Substantia nigra (tissue), 51 donors: ENCODE measurements at places on chromosomes 11 and 22.

GRCh38 chr11:41031551-41032060 lies 427.8 kb downstream of the LRRC4C start:
- DNase-seq, result no peak

GRCh38 chr22:31829505-31829904 lies 75.7 kb downstream of the DEPDC5 start:
- no peak for DNase-seq

DNA sequence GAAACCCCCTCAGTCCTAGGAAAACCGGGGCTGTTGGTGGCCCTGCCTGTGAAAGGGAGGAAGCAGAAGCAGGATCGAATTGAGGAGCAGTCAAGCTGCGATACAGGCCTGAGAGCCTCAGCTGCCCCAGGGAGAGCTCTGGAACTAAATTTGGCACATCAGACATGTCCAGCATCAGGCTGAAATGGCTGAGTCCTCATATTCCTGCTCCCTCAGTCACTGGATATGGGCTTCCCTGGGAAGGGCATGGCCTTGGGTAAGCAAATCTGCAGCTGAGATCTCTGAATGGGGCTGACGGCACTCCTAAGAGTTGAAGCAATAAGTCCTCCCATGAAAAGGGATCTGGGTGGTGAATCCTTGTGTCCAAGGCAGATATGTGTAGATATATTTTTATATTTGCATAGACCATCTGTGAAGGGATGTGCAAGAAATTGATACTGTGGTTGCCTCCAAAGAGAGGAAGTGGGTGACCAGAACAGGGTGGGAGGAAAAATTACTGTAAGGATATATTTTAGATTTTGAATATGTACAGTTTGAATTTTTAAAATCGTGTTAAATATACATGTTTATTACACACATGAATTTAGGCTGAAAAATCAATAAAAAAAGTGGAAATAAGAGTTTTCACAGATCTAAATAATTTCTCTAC lies 45.5 kb downstream of the APIP start:
- no peak for DNase-seq

DNA sequence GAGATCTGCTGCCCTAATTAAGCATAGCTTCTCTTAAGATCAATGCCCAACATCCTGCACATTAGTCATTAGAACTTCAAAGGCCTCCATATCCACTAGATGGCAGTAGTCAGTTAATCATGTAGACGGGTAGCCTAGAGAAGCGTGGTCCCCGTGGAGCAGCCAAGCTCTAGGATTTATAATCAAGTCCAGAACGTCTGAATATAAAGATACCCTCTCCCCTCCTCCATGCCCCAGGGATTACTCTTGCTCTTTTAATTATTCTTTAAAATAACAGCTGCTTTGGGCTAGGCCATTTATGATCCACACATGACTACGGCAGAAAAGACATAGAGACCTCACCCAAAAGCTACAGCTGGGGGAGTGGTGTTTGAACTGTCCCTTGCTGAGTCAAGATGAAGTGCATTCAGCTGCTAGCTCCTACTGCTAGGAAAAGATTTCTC lies 327.6 kb upstream of the PLET1 start:
- DNase-seq, result peak; percentile 23

- DNase-seq, result peak; percentile 70
Measured at GRCh38 chr11:69101115-69101791, 52.5 kb downstream of the TPCN2 start.

DNA sequence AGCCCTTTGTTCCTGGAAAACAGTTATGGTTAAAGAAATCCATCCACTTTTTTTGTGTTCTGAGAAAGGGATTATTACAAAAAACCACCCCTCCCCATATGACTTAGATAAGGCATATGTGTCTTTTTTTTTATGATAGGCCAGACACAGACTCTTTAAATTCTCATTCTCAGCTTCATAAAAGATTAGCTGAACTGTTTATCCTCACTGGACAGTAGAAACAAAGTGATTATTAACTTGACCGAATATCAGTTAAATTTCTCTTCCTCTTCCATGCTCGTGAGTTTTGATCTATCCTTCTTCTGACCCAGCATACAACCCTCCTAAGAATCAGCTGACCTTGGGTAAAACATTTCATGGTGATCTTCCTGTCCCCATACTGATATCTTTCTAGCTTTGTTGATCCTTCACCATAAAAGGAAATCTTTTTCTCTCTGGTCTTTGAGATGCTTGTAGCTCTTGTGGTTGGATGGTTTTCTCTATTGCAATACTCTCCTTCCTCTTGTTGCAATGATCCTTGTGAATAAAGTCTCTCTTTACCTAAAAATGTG lies 26.2 kb downstream of the OR2AG2 start:
- no peak for DNase-seq

- DNase-seq, result no peak
Measured at GRCh38 chr11:16572945-16573344, 165.5 kb upstream of the C11orf58 start.
